ENCODE measurements at places on chromosomes 7 and 10.
A peak's percentile ranks its signal among the peaks of the same experiment; 100 is the strongest.

GRCh38 chr7:28296571-28297483, 115.5 kb upstream of the CREB5 start:
- DNase-seq: peak; percentile 49

DNA sequence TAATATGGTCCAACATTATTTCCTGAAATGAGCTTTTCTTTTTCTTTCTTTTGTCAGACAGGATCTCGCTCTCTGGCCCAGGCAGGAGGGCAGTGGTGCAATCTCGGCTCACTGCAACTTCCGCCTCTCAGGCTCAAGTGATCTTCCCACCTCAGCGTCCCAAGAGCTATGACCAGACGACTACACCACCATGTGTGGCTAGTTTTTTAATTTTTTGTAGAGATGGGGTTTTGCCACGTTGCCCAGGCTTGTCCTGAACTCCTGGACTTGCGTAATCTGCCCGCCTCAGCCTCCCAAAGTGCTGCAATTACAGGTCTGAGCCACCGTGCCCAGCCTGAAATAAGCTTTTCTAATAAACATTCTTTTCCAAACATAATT, 48.6 kb downstream of the CUL2 start:
- DNase-seq: no peak

- no peak for DNase-seq
These were observed 29.7 kb downstream of the ZNF467 start for GRCh38 chr7:149743476-149744255.

GRCh38 chr10:61890430-61890829, 11.1 kb upstream of the ARID5B start:
- DNase-seq: no peak

- no peak for DNase-seq
These were observed 33.8 kb upstream of the SMKR1 start for GRCh38 chr7:129468547-129468946.

DNA sequence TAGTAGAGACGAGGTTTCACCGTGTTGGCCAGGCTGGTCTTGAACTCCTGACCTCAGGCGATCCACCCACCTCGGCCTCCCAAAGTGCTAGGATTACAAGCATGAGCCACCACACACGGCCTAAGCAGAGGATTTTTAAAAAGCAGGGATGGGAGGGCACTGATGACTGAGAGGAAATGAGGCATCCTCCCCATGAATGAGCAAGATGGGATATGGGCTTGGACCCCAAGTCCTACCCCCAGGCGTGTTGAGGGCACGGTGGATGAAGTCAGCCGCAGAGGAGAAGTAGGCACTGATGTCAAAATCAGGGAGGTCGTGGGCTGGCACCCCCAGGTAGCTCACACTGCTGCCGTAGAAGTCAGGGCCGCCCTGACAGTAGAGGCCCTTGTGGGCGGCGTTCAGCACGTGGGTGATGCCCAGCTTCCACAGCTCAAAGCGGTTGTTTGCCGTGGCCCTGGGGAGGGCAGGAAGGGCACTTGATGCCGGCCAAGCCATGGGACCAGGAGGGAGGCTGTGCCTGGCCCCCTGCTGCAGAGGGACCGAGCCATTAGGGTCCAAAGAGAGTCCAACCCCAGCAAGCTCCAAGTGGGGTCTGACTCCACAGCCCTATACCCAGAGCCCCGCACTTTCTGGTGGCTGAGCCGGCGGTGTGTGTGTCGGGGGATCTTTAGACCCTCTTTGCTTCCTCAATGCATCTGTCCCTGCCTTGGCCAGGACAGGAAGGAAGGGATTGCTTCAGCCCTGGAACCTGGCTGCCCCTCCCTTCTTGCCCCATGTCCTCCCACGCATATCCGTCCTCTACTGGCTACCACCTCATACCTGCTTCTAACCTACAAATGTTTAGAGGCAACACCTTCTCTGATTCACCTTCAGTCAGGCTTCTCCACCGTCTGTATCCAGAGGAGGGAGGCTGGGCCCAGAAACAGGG, 3.4 kb upstream of the SAMD8 start:
- no peak for DNase-seq

- DNase-seq: peak; percentile 15
These were observed 84.0 kb downstream of the ARL4A start for GRCh38 chr7:12771378-12771877.

DNA sequence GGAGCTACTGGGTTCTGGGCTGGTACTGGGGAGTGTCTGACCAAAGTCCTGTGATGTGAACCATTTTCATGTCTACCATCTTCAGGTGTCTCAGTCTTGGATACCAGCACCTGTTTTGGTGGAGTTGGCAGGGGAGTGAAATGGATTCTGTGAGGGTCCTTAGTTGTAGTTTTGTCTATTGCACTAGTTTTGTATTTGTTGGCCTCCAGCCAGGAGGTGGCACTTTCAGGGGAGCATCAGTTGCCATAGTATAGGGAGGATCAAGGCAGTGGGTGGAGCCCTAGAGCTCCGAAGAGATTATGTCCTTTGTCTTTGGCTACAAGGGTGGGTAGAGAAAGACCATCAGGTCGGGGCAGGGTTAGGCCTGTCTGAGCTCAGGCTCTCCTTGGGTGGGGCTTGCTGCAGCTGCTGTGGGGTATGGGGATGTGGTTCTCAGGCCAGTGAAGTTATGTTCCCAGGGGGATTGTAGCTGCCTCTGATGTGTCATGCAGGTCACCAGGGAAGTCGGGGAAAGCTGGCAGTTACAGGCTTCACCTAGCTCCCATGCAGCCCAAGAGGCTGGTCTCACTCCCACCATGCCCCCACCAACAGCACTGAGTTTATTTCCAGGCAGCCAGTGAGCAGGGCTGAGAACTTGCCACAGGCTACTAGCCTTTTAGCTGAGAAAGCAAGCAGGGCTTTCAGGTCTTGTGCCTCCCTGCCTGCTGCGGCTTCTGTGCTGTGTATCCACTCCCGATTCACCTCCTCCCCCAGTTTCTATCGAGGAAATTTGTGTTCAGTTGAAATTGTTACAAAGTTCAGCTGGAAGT, 153.1 kb downstream of the ZNF365 start:
- DNase-seq: no peak

DNA sequence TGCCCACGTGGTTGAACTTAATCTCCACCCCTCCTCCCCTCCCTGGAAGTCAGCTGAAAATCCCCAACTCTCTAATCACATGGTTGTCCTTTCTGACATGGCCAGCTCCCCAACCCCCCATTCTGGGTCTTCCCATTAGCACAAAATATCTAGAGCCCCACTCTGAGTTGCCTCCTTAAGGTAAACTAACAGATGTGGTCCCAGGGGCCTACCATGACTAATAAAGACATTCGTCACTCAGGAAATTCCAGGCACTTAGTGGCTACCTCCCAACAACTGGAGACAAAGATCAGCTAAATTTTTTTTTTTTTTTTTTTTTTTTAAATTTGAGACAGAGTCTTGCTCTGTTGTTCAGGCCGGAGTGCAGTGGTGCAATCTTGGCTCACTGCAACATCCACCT, 21.1 kb downstream of the CCDC126 start:
- DNase-seq: no peak

GRCh38 chr10:52755297-52756062, 17.1 kb downstream of the MBL2 start:
- DNase-seq: no peak

GRCh38 chr10:71946700-71947099, 17.5 kb upstream of the CHST3 start:
- DNase-seq: no peak

DNA sequence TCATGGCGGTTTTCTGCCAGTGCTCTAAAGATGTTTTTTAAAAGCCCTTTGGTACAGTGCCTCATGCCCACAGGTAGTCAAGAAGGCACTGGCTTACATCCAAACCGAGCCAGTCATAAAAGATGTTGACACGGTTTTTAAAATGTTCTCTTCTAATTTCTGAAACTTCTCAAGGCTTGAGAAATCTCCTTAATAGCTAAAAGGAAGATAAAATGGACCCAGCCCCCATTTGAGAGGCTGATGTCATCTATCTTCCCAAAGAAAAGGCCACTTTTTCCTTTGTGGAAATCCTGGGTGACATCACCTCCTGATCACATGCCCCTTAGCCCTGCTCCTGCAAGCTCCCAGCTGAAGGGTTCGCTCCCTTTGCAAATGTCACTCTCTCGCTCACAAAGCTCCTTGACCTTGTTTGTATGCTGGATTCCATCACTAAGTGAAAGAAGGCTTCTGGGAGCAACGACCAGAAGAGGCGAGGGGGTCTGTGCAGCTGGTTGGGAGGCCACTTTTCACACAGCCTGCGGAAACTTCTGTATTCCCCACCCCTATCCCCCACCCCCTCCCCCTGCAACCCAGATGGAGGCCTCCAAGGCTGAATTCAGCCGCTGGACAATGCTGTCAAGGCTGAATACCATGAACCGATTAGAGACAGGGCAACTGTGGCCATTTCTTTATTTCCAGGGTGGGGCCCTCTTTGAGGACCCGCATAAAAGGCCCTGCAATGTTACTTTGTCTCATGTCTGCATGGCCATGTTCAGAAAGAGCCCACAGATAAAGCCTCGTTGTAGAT, 122.8 kb downstream of the CUBN start:
- no peak for DNase-seq

- DNase-seq: no peak
These were observed 43.1 kb downstream of the BRAF start for GRCh38 chr7:140881507-140882228.

DNA sequence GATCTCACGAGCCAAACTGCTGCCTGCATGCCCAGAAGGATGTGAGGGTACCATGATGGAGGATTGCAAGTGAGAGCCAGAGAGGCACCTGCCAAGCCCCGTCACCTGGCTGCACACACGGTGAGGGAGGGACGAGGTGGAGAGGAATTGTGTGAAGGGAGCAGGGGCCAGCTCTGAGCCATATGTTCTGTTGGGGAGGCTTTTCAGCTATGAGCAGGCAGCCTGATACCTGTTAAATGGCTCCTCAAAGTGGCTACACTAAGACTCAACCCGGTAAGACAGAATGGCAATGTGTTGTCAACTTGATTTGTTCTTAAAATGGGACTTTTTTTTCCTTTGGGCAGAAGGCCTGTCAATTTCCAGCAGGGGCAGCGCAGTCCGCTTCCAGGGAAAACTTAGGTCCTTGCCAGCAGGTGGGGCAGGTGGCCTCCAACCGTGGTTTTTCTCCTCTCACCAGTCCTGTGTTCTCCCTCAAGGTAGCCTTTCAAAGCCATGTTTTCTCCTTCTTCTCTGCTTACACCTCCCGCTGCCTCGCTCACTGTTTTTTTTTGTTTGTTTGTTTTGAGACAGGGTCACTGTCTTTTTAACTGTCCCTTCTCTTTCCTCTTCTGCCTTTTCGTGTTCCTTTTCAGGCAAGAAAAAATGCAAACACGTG, 57.7 kb upstream of the ZNRF2 start:
- peak; percentile 72 for DNase-seq

DNA sequence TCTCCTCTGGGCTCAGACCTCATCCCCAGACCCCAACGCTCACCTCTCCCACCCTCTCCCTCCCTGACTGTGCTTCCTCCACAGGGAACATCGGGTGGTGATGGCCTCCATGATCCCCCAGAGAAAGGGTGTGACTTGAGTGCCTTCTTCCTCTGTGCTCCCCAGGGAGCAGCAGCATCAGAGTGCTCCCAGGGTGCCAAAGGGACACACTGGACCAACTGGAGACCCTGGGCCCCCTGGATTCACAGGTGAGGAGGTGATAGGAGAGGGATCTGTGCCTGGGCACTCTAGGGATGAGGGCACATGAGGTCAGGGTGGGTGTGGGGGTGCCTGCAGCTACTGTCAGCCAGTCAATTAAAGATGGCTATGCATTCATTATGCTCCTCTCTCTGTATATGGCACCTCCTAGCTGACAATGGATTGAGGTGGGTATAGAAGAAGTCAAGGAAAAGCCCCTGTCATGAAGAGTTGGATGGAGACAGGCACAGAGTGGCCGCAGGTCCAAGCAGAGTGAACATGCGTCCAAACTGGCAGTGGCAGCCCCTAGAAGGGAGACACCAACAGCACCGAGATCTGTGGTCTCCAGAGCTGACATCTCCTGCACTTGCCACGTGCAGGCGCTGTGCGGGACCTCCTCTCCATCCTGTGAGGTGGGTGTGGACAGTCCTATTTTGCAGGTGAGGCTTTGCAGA, 15.5 kb upstream of the VOPP1 start:
- peak; percentile 0 for DNase-seq

DNA sequence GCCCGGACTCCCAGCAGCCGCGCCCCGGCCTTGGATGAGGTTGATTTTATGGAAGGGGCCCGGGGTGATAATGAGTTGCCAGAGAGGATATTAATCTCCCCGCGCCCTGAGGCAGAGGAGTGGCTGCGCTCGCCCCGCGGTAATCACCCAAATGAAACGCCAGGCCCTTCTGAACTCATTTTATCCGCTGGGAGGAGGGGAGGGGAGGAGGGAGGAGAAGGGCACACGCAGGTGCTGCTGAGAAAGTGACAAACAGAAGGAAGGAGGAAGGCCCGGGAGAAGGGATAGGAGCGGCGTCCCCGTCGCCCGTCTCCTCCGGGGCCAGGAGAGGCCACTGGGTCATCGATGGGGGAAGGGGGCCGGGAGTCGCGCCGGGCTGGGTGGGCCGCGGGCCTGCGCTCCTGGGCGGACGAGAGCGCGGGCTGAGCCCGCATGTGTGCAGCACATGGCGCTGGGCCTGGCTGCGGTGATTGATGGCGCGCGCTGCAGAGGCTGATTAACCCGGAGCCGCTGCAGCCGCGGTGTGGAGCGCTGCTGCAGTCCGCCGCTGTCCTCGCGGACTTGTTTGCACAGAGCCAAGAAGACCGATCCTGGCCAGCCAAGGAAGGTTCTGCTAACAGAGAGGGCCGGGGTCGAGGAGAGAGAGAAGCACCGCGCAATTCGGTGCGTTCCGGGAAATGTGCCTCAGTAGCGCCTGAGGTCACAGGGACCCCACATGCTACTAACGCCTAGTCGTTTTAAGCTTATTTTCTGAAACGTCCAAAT, 6.5 kb downstream of the MNX1 start:
- DNase-seq: no peak

DNA sequence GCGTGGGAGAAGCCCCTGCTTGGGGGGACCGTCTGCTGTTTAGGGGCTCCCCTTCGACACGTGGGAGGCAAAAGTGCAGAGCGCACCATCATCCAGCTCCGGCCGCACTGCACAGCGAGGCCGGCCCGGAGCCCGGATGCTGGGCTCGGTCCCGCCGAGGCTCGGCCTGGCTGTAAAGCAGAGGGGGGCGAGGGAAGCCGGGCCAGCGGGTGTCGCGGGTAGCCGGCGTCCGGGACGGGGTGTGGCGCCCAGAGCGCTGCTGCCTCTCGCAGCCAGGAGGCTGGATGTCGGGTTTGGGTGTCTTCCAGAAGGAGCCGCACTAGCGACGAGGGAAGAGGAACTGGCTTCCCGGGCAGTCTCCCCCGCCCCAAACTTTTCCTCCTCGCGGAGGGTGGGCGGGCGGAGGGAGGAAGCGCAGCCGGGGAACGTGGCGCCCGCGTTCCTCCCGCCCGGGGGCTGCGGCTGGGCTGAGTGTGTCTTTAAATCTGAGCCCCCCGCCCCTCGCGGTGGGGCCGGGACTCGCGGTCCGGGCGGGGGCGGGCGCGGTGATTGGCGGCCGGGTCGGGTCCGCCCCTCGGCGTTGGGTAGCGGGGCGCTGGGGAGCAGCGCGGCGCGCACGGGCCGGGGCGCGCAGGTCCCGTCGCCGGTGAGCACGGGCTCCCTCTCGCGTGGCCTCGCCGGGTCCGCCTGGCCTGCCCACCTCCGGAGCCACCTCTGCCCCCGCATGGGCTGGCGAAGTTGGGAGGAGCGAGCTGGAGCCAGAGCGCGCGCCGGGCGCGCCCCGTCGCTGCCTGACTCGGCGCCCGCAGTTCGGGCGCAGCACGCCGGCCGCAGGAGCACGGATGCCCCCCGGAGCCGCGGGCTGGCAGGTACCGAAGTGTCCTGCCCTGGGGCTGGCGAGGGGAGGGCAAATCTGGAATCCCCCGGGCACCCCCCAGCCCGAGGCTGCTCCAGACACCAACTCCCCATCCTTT, at the start of gene PALD1:
PALD1 (plus strand) TSS at position 577 of the 974 bp plus-strand sequence. CDS start 47,185 bp downstream, outside the sequence.
- peak; percentile 87 for DNase-seq

- DNase-seq: no peak
These were observed 115.5 kb downstream of the LSMEM1 start for GRCh38 chr7:112596260-112596659.

Data from HEK293T (cell line).